Epithelial cell of proximal tubule (primary cell): ENCODE measurements at places on chromosomes 16 and 17. TPM values are rescaled to one million over a fixed set of nuclear protein-coding genes. Genes with fewer than 3 reads are reported as not detected.

Gene TBC1D3H
- not detected in 2 replicates for total RNA-seq

Gene ZCCHC14
- total RNA-seq: 9.9 and 11.8 TPM in 2 replicates

Gene GUCY2D
- not detected in 2 replicates for total RNA-seq

Gene CLEC3A
- total RNA-seq: not detected in 2 replicates

Gene PERCC1
- not detected in 2 replicates for total RNA-seq

Gene PHOSPHO1
- total RNA-seq: 0.22 TPM in 1 of 2 replicates, not detected in the other

Gene CD300E
- total RNA-seq: not detected in 2 replicates

DNA sequence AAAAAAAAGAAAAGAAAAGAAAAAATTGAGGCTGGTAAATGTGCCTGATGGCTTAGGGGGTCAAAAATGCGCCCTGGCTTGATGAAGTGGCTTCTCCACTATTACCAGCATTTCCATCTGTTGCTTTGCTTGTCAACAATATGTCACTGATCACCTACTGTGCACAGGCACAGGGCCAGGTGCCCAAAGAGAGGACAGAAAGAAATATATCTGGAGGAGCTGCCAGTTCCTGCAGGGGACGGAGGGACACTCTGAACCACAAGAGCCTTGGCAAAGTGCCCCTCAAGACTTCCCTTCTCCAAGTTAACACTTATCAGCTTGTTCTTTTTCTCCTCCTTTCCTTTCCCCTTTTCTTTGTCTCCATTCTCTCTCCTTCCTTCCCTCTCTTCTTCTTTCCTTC, 34.7 kb downstream of the GINS3 start:
- DNase-seq: no peak

GRCh38 chr17:36850790-36851189, 86.5 kb upstream of the LHX1 start:
- no peak for DNase-seq

DNA sequence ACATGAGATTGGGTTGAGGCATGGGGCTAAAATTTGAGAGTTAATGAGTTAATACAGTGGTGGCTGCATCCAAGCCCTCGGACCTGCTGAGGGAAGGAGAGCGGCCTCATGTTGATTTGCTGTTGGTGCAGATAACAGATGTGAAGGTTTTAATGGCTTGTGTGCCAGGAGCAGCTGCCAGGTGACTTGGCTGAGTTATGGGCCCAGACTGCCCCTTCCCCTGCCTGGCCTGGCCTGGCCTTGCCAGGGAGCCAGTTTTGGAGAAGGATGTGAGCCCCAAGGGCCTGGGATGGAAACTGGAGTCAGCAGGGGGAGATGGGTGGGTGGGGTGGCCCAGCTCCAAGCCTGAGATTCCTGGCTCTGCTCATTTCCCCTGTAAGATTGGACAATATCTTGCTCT, 230.1 kb downstream of the CBLN1 start:
- DNase-seq: no peak

DNA sequence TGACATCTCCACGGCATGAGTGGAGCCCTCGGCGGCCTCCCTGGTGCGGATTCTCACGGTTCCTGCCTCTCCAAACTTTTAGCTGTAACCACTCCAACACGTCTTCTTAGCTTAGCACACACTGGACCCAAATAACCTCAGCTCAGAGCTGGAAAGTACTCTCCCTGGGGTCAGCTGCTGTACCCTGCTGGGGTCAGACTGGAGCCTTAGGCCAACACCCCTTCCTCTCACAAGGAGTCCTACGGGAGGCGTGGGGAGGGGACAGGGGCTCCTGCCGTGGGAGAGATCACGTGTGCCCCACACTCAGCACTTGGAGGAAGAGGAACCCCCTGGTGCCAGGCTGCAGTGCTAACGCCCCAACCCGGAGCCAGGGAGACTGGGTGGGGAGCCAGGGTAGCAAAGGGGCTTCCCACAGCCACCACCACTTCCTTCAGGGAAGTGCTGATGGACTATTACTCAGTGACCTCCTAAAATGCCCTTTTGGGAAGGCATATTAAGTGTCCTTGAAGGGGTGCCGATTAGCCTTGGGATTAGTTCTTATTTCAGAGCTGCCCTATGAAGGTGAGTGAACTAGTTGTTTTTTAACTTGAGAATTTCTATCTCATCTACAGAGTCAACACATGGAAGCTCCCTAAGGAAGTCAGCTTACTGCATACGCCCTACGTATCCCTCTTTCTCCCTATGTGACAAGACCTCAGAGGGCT, 124.0 kb downstream of the HIC1 start:
- DNase-seq: no peak

DNA sequence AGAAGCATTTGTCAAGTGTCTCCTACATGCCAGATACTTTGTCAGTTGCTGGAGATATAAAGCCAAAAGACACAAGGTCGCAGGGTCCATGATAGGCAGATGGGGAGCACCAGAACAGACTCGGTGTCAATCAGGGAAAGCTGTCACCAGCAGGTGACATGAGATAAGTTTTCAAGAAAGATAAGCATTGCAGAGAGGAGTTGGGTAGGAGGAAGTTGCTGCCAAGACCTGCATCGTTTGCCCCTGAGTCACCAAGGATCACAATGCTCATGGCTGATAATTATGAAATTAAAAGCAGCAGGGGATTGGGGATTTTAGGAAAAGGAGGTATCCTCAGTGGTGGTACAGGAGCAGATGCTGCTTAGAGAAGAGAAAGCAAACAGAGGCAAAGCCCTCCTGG, 551.1 kb upstream of the CDH11 start:
- no peak for DNase-seq

DNA sequence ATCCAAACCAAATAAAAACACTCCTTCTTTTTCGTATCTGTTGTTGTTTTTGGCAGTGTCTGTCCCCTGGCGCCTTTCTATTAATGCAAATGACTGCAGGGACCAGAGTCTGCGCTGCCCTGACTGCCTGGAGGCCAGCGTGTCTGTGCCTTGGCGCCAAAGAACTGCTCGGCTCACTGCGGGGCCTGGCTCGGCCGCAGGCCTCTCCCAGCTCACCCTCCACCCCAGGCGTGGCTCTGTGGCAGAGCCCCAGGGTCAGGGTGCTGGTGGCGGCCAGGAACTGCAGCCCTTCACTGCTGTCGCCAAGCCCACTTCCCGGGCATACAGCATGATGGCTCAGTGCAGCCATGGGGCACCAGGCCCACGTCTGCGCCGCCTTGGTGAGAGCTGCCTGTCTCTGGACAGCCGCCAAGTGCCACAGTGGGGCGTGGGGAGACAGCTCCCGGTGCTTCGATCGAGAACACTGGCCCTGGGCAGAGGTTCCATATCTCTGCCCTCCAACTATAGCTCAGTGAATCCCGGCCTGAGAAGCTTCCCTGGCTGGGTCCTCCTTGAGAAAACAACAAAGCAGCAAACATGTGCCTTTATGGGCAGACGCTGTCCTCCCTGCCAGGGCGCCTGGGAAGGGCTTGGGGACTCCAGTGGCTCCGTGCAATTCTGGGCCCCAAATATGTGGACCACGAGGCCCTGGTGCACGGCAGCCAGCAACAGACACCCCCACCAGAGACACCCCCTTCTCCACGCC, 11.1 kb downstream of the CANT1 start:
- no peak for DNase-seq

DNA sequence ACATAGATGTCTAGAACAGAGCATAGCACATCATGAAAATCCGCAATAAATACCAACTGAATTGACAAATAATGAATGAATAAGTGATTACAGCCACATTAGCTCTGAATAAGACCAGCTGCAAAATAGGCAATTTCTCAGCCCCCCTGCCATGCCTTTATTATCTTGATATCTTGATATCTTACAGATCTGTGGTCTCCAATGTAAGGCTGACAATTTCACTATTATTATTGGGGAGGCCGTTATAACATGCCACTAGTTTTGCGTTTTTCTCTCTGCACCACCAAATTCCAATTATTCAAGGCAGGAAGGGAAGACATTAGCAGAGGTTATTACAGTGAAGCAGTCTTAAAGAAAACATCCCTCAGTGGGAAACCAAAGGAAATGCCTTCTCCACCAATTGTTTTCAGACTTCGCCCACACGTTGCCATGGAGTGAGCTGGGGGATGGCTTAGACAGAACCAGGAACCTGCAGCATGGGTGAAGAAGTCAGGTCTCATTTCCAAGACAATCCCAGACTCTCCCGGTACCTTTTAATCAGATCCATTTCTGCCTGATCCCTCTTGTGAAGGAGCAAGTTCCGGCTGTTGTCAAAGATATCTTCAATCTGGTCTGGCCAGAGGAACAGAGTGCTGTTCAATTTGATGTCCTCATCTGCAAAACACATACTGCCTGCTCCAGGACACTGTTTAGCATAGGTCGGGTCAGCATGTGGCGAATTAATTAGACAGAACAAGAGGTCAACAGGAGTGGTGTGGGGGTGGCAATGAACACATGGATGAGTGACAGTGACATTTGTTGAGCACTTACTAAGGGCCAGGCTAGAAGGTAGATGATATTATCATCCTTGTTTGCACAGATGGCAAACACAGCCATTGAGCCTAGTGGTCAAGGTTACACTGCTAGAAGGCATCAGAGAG, 46.4 kb downstream of the DNAH3 start:
- no peak for DNase-seq

DNA sequence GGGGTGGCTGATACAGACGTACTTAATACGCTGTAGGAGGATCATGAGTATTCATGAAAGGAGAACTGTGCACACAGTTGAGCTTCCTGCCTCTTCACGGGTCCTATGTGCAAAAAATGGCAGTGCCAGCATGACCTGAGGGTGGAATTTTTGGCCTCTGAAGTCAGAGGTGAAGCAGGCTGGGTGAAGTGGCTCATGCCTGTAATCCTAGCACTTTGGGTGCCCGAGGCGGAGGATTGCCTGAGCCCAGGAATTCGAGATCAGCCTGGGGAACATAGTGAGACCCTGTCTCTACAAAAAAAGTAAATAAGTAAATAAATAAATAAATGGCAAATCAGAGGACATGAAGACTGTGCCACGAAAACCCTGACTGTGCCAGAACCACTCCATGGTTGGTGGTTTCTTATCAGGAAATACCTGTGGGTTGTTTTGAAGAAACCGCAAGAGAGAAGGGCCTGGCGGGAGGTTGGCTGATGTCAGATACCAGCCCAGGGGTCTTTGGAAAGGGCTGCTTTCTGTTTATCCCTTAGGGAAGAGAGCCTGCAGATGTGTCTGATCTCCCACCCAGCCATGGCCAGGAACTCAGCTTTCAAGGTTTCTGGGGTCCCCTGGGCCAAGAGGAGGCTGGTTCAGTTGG, 3.4 kb downstream of the ASPSCR1 start:
- no peak for DNase-seq

- DNase-seq: no peak
Observed at GRCh38 chr16:77408607-77409006, 26.2 kb downstream of the ADAMTS18 start.

GRCh38 chr16:30567160-30567990, 4.1 kb downstream of the ZNF688 start:
- no peak for DNase-seq

DNA sequence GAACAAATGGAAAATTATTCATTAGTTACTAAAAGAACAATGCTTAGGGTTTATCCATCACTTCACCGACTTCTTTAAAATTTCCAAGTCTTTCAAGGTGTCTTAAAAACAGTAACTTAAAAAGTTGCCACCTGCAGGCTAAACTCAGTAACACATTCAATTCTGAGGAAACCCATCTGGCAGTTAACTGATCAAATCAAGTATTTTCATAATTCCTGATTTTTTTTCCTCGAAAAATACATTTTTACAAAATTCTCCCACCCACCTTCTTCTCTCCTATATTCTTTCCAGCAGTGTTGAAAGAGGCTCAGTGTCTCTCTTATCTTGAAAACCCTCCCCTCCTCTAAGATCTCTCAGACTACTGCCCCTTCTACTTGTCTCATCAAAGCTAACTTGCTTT, 29.9 kb downstream of the PARN start:
- no peak for DNase-seq

- no peak for DNase-seq
Observed at GRCh38 chr16:79362300-79362970, 238.1 kb downstream of the MAF start.

DNA sequence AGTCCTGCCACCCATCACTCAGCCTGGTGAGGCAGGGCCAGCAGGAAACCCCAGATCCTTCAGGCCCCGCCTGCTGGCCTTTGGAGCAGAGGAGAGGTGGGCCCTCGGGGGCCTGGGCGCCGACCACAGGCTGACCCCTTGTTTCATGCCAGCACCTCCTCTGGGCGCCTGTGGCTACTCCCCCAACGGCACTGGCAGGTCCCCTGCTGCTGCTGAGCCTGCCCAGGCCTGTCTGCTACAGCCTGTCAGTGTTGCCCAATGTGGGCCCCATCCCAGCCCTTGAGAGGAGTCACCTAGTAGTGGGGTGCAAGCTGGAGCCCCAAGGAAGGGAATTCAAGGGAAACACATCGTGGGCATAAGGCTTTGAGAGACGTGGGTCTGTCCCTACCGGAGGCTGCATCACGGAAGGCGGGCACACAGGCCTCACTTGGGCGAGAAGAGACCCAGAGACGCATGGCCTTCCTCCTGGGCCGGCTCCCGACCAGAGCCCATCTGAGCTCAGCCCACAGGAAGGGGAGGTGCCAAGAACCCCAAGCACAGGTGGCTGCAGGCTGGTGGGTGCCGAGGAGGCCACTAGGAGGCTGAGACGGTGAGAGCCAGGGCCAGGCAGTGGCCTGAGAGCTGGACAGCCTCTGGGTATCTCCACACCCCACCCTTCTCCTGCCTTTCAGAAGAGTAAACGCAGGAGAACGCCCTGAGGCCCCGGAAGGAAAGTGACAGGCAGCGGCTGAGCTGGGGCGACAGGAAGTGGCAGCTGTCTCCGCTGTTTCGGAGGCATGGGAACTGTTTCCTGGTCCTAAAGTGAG, 8.0 kb upstream of the FASN start:
- DNase-seq: no peak

GRCh38 chr17:47719411-47720152, 13.5 kb upstream of the TBX21 start:
- no peak for DNase-seq

DNA sequence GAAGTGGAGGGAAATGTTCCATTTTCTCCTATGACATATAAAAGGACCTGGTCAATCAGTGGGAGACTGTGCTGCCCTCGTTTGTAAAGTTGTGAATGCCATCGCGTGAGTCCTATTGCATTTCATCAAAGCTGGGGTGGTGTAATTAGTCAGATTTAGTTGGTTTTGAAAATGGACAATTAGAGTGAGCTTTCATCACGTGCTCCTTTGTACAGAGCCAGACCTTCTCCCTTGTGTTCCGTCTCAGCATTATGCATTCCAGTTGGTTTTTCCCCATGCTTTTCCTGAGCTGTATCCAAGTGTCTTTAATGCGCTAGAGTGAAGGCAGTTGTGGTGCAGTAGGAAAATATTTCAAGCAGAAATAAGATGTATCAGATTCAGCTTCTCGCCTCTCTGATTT, 10.4 kb downstream of the SEC14L1 start:
- DNase-seq: no peak

DNA sequence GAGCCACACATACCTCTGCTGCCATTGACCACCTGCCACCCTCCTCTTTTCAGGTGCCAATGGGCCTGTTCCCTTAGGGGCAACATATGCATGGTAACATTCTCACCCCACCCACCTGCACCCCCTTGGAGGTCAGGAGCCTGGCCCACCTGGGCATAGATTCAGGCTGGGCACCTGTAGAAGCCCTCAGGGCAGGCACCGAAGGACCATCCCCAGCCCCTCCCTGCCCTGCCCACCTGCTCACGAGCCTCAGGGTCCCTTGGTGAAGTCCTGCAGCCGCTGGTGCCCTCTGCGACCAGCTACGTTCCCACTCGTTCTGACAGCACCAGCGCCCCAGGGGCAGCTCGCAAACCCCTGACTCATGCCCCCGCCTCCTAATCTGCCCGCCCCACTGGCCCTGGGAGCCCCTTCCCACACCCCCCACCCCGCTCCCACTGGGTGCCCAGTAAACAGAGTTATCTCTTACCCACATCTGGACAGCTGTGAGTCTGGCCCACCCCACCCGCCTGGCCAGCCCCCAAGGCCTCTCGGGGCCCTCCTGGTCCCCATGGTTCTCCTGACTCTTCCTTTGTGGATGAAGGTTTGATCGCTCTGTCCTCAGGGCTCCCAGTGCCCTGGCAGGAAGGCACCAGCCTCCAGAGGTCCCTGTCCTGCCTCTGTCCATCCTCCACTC, at the start of gene SLC4A1:
SLC4A1 (minus strand) TSS at position 318 of the 673 bp plus-strand sequence. CDS start 5,269 bp downstream, outside the sequence.
- no peak for DNase-seq
